ENCODE measurements at places on chromosomes 7 and 10.

DNA sequence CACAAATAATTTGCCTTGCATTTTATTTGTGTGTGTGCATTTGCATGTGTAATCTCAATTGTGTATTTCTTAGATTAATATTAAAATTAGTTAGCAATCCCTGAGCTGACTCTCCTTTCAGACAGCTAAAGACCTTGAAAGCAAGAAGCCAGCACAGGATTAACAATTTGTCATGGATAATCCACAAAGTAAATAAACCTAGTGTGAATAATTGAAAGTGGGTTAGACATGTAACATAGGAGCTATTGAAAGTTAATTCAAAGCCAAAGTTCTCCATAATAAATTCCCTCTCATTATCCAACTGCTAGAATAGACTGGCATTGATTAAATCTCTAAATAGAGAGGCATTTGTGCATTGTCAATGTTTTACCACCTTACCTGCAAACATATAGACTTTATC is 326.1 kb downstream of the PLXDC2 start:
- no peak for DNase-seq

- no peak for DNase-seq
These were observed 33.9 kb downstream of the DNAJB6 start for GRCh38 chr7:157370742-157371141.

DNA sequence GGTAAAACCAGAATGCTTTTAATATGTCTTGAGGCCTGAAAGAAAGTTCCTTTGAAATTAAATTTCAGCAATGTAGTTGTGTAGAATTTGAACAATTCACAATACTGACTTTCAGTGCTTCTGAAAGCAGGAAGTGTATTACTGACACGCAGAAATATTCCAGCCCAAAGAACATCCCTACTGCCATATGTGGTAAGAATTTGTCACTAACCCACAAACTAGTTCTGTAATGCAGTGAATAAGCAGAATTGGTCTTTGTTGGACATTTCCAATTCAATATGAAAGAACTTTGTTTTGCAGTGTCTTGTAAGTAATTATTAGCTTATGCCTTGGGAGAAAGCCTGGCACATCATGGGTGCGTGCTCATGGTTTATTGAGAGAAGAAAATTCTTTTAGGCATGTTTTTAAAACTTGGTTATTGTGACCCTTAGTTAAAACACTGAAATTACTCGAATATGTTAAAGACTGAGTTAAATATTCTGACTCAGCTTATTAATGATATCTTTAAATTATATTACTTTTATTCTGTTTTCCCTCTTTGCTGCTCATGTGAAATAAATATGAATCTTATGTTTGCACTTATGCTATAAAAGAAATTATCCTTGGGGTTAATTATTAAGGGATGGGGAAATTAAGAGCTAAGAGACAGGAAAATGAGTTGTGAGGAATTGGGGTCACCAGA is 33.4 kb downstream of the PTPN12 start:
- DNase-seq = no peak

DNA sequence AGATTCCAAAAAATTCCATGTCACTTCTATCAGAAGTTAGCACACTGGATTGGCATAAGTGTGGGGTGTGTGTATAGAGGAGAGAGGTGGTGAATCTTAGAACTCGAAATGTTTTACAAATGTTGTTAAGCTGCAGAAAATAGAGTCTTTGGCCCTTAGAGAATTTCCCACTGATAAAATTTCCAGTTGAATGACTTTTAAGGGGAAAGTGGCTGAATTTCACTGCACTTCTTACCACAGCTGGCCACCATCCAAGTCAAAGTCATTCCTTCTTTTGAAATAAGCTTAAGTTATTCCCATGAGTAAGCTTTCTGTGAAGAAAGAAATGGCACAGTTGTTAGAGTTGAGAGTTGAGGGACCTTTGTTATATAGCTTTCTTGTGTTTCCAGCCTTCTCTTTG is 13.9 kb downstream of the VCL start:
- DNase-seq = no peak

DNA sequence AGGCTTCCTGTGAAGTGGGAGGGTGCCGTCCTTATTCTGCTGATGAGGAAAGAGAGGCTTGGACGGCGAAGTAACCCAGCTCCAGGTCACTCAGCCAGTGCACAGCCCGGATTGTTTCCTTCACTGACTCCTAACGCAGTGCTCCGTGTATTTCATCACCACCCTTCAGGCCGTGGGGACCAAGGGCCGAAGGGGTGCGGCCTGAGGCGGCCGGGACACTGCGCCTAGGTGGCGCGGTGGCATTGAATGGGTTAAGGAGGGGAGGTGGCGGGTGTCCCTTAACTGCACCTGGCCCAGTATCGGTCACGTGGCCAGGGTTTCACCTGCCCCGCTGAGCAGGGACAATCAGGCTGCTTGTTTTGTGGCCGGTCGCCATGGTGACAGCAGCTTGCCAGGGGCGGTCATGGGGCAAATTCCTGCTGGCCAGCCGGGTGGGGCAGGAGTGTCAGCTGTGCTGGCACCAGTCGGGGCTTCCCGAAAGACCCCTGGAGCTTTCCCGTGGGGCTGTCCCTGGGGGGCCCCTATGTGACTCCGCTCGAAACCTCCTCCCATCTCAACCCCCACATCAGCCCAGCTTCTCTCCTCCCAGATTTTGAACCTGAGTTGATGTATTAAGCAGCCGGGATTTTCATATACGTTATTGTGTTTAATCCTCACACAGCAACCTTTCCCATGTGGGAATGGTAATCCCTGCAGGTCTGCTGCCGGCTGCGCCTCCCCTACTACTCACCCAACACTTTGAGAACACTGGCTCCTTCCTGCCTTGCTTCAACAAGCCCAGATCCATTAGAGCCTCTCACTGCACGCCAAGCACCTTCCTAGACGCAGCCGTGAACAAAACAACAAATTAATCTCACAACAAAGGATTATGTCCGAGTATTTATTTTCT is 4.4 kb upstream of the ABHD11 start:
- peak; percentile 97 for DNase-seq

GRCh38 chr7:56091591-56091990 is 1.2 kb downstream of the PHKG1 start:
- DNase-seq = no peak

DNA sequence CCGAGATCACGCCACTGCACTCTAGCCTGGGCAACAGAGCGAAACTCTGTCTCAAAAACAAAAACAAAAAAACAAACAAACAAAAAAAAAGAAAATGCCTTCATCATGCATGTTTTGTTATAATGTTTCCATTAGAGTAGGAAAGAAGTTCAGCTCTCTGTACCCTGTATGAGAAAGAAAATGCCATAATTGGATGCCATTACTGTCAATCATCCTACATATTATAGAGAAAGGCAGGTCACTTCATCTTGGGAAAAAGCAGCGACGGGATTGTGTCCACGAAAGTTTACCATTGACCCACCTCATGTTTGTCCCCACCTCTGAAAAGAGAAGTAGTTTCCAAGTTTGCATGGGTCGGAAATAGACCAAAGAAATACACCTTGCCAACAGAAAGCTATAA is 33.8 kb downstream of the SEC61G start:
- no peak for DNase-seq

DNA sequence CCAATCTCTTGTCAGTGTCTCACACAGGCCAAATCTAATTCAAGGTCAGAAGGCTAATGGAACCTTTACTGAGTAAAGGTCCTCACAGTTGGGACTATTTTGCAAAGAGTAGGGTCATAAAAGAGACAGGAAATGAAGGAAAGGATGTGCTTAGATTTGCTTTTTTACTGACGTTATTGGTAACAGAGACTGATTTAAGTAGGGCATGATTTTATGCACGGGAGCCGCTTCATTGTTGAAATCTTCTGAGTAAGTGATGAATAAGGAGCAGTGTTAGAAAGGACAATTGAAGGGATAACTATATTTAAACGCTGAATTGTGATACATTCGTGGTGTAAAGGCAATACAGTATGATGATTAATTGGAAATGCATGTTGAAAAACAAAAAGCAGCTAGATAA is 261.5 kb downstream of the MALRD1 start:
- DNase-seq = no peak

GRCh38 chr7:124790645-124791044 is 25.1 kb upstream of the GPR37 start:
- DNase-seq = no peak

GRCh38 chr10:3067118-3067858 is at the start of gene PFKP:
TSS of gene PFKP (plus strand) at chr10:3067548. CDS start at chr10:3067596, 48 bp downstream.
- peak; percentile 22 for DNase-seq

DNA sequence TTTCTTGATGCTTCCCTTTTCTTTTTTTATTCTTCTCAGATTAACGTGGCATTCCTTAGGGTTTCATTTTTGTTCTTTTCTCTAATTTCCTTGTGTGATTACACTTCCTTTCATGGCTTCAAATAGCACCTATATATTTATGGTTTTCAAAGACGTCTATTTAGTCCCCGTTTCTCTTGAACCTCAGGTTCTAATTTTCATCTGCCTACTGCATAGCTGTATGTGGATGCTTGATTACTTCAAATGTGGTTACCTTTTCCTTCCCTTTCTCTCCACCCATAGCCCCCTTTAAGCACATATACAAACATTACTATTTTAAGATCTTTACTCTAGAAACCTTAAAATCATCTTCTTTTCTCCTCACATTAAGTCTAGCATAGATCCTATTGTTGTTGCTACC is 2.4 kb downstream of the TPST1 start:
- DNase-seq = no peak

- no peak for DNase-seq
These were observed 87.9 kb downstream of the DIP2C start for GRCh38 chr10:601660-601963.

DNA sequence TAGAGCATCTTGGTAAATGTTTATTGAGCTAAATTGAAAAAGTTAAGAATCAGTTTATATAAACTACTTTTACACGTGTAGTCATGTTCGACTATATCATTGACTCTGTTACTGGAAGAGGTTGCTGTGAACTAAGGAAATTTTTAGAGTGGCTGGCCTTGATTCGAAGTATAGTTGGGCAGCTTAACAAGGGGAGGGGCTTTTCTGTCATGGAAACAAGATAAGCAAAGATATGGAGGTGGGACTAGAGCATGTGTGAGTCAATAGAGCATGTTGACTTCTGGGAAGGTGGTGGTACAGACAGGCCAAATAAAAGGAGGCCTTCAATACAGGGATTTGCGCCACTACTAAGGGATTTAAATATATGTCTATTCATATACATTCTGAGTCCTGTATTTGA is 7.6 kb downstream of the ATP5F1C start:
- DNase-seq = no peak

DNA sequence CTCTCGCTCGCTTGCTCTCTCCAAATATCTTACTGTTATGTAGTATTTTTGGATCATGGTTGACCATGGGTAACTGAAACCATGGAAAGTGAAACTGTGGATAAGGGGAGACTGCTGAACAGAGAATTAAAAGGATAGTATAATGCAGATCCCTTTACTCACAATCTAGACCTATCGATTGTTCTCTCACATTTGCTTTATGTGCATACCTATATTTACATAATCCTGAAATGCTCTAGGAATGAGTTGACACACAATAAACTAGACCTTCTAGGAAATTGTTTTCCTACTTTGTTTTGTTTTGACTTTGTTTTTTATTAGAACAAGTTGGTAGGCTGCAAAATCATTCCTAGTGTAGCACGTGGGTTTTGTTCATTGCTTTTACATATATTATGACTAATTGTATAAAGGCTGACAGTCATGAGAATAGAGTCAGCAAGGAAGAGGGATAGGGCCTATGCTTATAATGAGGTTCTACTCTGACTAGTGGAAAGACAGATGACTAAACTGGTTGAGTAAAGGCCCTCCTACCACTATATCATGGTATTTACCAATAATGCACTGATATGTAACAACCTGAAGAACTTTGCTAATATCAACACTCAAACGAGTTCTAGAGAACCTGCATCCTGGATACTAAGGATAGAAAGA is 175.3 kb upstream of the TARP start:
- no peak for DNase-seq
